ENCODE measurements at places on chromosomes 12 and 14. TPM values are rescaled to one million over a fixed set of nuclear protein-coding genes. Genes with fewer than 3 reads are reported as not detected.

KLRC1 gene
- total RNA-seq: not detected

ZDHHC22 gene
- not detected for total RNA-seq

SLC41A2 gene
- 10.9 TPM for total RNA-seq

DPF3 gene
- 6.5 TPM for total RNA-seq

SSPN gene
- 13.2 TPM for total RNA-seq

OR4K2 gene
- not detected for total RNA-seq

ESR2 gene
- 0.12 TPM for total RNA-seq

TUNAR gene
- total RNA-seq: not detected

LAG3 gene
- total RNA-seq: 0.12 TPM

PTPN6 gene
- total RNA-seq: not detected

CISTR gene
- not detected for total RNA-seq

RASAL1 gene
- total RNA-seq: not detected

KIF21A gene
- 8.8 TPM for total RNA-seq

TRIAP1 gene
- 26.9 TPM for total RNA-seq

RFX4 gene
- not detected for total RNA-seq

DNA sequence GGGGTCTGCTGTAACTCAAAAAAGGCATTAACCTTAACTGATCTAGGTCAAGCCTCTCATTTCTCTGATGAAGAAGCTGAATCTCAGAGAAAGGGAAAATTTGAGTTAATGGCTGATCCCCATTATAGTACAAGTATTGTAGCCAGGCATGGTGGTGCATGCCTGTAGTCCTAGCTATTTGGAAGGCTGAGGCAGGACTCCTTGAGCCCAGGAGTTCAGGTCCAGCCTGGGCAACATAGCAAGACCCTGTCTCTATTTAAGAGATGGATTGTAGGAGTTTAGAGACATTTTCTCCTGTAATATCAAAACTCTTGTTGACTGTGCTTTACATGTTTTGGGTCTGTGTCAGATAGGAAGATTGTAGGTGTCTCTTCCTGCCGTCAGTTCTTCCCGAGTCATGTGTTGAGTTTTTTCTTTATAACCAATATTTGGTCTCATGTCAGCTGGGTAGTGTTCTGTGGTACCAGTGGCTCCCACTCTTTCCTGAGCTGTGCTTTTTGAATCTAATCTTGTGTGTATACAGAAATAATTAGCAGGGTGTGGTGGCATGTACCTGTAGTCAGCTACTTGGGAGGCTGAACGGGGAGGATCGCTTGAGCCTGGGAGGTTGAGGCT, 8.6 kb downstream of the COPZ1 start:
- DNase-seq: no peak

GRCh38 chr14:93431036-93431670, 414 bp downstream of the UNC79 start:
- DNase-seq: peak; percentile 0

GRCh38 chr12:123126294-123127181, 24.4 kb downstream of the PITPNM2 start:
- DNase-seq: peak; percentile 99

DNA sequence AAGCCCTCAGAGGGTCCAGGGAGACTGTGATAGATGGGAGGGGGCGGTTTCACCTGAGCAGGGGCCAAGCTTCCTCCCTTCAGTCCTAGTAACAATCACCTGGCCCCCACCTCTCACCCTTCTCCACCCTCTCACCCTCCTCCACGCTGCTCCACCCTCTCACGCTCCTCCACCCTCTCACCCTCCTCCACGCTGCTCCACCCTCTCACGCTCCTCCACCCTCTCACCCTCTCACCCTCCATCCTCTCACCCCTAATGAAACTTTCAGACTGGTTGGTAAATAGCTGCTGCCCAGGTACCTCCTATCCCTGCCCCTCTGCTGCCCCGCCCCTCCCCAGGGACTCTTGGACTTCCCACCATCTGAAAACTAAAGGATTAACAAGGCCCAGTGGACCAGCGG, 34.2 kb downstream of the NGB start:
- DNase-seq: no peak

GRCh38 chr14:100680439-100681051, 46.1 kb upstream of the DLK1 start:
- peak; percentile 83 for DNase-seq

GRCh38 chr12:118981285-118982211, at the start of gene SRRM4:
Gene SRRM4 (plus strand): TSS chr12:118981541. CDS start chr12:118981883, 342 bp downstream.
- DNase-seq: no peak

GRCh38 chr12:129629901-129630300, 273.9 kb downstream of the TMEM132D start:
- no peak for DNase-seq

- DNase-seq: no peak
Measured at GRCh38 chr14:75960231-75960630, 21.6 kb downstream of the TGFB3 start.

GRCh38 chr14:76056128-76056527, 70.6 kb downstream of the IFT43 start:
- DNase-seq: peak; percentile 10

GRCh38 chr14:42729681-42730080, 1123.0 kb downstream of the LRFN5 start:
- no peak for DNase-seq

- no peak for DNase-seq
Measured at GRCh38 chr14:102796661-102797190, 19.5 kb downstream of the TRAF3 start.

DNA sequence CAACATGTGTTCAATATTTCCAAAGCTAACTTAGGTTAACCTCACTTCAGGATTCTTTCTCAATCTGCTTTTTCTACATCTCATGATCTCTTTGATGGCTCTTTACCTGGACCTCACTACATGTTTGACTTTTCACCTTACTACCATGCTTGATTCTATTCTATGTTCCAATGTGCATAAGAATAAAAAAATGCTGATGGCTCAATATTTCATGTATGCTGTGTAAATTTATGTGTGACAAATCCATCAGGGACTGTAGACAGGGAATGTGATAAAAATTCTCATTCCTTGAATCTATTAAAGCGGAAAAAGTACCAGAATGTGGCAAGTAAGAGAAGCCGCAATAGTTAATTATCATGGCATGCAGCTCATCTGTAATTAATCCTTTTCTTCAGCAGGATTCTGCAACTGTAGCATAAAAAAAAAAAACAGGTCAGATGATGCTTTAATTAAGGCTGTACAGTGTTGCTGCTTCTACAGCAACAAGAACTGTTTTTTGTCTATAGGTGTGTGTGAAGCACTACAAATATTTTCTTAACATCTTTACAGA, 276.9 kb upstream of the PRKD1 start:
- DNase-seq: no peak

GRCh38 chr12:79692860-79693577, 2.3 kb upstream of the PAWR start:
- no peak for DNase-seq

GRCh38 chr12:13178568-13179210, 17.8 kb upstream of the EMP1 start:
- peak; percentile 25 for DNase-seq

DNA sequence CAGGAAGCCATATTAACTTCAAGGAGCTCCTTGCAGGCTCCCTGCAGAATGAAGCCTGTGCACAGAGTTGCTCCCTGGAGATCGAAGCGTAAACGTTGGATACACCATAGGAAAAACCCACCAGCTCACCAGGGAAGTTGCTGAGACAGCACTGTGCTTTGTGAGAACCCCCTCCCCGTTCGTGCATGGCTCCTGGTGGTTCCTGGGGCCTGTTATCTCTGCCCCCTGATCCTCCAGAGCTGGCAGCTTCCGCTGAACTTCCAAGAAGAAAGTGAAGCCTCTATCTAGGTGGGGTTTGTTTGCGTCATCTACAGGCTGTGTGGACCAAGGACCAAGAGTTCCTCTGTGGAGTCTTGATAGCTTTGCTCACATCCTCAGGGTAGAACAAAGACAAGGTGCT, 2.4 kb upstream of the CCDC85C start:
- no peak for DNase-seq

DNA sequence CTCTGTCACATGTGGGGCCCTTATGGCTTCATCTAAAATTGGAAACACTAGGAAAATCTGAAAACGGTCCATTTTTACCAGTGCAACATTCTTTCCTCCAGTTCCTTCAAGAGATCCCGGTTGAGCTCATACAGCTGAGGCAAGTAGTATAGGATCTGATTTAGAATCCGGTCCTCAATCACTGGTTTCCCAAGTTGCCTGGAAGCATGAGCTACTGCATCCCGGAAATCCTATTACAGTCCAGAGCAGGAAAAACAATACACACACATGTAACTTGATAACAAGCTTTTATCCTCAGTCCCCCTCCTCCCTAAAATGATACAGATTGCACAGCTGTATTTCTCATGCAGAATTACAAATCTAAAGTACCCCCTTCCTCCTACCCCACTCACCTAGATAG, 67.9 kb upstream of the NR2C1 start:
- DNase-seq: no peak

DNA sequence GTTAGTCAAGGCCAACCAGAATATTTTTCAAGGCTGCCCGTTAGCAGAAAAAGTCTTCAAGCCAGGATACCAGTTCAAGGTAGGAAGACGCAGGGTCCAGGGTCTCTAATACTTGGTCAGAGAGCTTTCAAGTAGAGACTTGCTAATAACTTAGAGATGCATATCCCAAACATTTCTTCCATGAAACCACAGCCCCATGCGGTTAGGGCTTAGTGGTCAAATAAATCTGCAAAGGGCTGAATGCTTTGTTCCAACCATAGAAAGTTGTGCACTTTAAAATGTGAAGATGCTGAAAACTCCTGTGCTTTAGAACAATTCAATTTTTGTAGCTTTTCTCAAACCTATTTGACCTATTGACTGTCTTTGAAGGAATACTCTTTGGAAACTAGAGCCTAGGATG, 208.9 kb downstream of the PIK3C2G start:
- peak; percentile 2 for DNase-seq

- DNase-seq: no peak
Measured at GRCh38 chr14:101127224-101127623, 223.7 kb upstream of the RTL1 start.

- no peak for DNase-seq
Measured at GRCh38 chr12:79191391-79191790, 326.8 kb downstream of the SYT1 start.

DNA sequence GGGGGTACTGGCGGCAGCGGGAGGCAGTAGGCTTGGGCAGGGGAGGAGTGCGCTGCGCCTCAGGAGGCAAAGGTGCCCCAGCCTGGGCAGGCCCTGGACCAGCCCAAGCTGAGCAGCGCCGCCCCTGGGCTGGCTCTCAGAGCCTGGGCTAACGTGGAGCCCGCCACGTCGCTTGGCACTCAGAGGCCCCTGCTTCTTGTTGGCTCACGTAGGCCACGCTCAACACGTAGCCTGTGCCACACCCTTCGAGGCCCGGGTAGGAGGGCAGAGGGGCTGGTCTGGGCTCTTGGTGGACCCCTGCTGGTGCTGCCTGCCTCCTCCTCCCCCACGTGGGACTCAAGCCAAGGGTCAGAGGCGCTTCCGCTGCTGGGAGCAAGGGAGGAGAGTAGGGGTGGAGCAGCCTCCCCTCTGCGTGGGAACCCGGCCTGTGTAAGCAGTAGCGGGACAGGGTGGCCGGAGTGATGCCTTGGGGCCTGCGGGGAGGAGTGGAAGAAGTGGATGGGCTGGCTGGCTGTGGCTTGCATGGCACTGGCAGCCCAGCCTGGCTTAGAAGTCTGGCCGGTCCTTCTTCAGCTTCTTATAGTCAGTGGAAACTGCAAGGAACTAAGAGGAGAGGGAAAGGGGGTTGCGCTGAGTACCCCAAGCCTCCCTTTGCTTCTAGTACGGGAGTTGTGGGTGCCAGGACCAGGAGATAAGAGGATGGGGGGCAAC, 5.7 kb downstream of the SHMT2 start:
- DNase-seq: no peak

All from RPMI7951 (cell line).